NCI-H2171 (cell line): ENCODE measurements at places on chromosomes 16 and 17.

GRCh38 chr17:44198721-44199552, 747 bp downstream of the ATXN7L3 start:
- DNase-seq: peak; percentile 36

- no peak for DNase-seq
Observed at GRCh38 chr16:21990381-21990944, 10.5 kb downstream of the PDZD9 start.

DNA sequence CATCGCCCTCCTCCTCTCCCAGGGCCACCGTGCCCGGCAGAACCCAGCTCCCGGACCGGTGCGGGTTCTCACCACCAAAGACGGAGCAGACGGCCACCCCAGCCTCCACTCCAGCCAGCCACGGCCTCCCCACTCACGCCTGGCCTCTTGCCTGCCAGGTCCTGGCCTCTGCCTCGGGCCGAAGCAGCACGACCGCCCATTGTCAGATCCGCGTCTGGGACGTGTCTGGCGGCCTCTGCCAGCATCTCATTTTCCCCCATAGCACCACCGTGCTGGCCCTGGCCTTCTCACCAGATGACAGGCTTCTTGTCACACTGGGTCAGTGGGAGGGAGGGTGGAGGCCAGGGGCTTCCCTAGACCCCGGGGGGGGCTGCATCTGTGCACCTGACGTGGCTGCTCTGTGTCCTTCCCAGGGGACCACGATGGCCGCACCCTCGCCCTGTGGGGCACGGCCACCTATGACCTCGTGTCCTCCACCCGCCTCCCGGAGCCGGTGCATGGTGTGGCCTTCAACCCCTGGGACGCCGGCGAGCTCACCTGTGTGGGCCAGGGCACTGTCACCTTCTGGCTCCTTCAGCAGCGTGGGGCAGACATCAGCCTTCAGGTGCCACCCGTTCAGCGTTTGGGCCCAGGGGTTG, 6.6 kb upstream of the RHOT2 start:
- DNase-seq: no peak

GRCh38 chr17:67137026-67137370, 92.6 kb downstream of the CACNG1 start:
- no peak for DNase-seq

DNA sequence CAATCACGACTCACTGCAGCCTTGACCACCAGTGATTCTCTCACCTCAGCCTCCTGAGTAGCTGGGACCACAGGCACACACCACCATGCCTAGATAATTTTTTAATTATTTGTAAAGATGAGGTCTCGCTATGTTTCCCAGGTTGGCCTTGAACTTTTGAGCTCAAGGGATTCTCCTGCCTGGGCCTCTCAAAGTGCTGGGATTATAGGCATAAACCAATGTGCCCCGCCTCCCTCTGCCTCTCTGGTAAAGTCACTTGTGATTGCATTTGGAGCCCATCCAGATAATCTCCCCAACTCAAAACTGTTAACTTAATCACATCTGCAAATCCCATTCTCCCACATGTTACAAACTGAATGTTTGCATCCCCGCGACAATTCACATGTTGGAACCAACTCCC, 11.8 kb upstream of the PECAM1 start:
- DNase-seq: no peak
